Liver (tissue), 10 donors: ENCODE measurements at places on chromosomes 5 and 9. TPM values are rescaled to one million over a fixed set of nuclear protein-coding genes. Genes with fewer than 3 reads are reported as not detected.

DNA sequence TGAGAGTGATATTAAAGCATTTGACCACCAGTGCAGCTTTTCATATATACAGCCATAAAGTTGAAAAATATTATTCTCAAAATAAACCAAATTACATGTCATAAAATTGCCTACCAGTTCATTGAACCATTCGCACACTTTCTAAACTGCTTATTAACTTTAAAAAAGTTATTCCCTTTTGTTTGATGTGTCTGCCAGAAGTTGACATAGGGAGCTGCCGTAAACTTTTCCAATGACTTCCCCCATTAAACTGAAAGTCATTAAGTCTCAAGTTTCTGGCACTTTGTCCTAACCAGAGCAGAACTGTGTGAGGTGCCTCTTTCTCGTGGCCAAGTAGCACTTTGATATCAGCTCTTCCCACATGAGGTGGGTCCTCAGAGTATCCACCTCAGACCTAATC, 582.0 kb upstream of the DMAC1 start:
- H3K4me3 ChIP-seq = no peak overlapping the region
- no peak for DNase-seq
- H3K27me3 ChIP-seq = no peaks in the 10 kb centered on the region

DNA sequence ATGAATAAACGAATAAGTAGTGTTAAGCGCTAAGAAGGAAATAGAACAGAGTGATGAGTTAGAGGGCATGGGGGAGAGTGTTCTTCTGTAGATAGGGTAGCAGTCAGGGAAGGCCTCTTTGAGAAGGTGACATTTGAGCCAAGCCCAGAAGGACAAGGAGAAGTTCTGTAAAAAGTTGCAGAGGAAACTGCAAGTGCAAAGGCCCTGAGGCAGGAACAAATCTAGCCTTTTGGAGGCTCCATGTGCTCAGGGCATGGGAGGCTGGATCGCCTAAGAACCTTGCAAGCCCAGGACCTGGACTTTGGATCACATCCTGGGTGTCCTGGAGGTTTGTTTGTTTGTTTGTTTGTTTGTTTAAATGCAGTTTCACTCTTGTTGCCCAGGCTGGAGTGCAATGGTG, 8.0 kb downstream of the EIF4E1B start:
- no peak overlapping the region for H3K27ac ChIP-seq
- H3K4me3 ChIP-seq = no peak overlapping the region
- no peaks in the 10 kb centered on the region for H3K27me3 ChIP-seq
- no peaks in the 10 kb centered on the region for H3K4me1 ChIP-seq

DNA sequence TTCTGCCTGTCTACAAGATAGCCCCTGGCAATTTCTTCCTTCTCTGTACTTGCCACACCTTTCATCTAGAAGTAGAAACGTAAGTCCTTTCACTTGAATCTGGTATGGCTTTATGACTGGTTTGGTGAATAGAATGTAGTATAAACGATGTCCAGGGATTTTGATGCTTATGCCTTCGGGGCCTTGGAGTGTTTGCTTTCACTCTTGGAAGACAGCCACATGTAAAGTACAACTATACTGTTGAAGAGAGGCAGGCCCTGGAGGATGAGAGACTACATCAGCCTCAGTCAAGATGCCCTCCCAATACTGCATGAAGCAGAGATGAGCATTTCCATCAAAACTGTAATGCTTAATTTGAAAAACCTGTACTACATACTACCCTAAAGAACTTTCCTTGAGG, 553.8 kb upstream of the C9orf72 start:
- no peaks in the 10 kb centered on the region for H3K36me3 ChIP-seq
- H3K27ac ChIP-seq = no peak overlapping the region
- no peak overlapping the region for H3K4me3 ChIP-seq
- H3K27me3 ChIP-seq = no peaks in the 10 kb centered on the region
- no peaks in the 10 kb centered on the region for H3K4me1 ChIP-seq

GRCh38 chr9:120904978-120905301, 21.7 kb downstream of the TRAF1 start:
- H3K27ac ChIP-seq = no peak overlapping the region
- no peak overlapping the region for H3K4me3 ChIP-seq
- no peak for DNase-seq

GRCh38 chr9:98780059-98780749, 16.2 kb downstream of the ANKS6 start:
- H3K36me3 ChIP-seq = no peaks in the 10 kb centered on the region
- H3K27ac ChIP-seq = no peak overlapping the region
- H3K27me3 ChIP-seq = no peaks in the 10 kb centered on the region

GRCh38 chr9:134236001-134236421, 71.6 kb upstream of the RNU6ATAC start:
- H3K4me1 ChIP-seq = peaks cover 31% of the 10 kb centered on the region
- H3K4me3 ChIP-seq = no peak overlapping the region
- no peaks in the 10 kb centered on the region for H3K36me3 ChIP-seq
- DNase-seq = no peak

DNA sequence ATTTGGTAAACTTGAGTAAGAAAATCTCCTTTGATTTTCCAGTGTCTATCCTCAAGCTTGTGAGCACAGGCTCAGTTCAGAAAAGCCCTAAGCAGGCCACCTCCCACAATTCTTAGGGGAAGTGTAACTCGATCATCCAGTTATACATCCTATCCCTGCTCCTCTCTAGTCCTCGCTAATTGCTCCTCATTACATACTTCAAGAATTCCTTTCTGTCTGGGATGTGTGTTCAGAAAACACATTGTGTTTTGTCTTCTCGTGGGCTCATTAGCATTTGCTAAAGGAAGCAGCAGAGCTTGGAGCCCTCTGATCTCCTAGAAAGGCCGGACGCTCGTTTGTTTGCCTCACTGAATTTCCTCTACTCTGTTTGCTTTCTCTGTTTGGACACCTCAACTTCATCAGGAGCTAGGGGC, 268.2 kb upstream of the RFX3 start:
- H3K27ac ChIP-seq = no peak overlapping the region
- no peak for DNase-seq
- no peak overlapping the region for H3K4me3 ChIP-seq

DNA sequence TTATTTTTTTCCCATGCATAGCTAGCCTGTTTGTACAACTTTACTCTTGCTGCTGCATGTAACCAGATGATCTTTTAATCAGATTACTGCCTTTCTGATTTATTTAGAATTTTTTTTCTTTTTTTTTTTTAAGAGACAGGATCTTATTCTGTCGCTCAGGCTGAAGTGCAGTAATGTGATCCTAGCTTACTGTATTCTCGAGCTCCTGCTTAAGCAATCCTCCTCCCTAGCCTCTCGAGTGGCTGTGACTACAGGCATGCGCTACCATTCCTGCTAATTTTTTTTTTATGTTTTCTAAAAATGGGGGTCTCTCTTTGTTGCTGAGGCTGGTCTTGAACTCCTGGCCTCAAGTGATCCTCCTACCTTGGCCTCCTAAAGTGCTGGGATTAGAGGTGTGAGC, 9.6 kb downstream of the DCP2 start:
- H3K36me3 ChIP-seq = no peaks in the 10 kb centered on the region
- no peaks in the 10 kb centered on the region for H3K27me3 ChIP-seq
- H3K27ac ChIP-seq = no peak overlapping the region
- H3K4me3 ChIP-seq = no peak overlapping the region

DNA sequence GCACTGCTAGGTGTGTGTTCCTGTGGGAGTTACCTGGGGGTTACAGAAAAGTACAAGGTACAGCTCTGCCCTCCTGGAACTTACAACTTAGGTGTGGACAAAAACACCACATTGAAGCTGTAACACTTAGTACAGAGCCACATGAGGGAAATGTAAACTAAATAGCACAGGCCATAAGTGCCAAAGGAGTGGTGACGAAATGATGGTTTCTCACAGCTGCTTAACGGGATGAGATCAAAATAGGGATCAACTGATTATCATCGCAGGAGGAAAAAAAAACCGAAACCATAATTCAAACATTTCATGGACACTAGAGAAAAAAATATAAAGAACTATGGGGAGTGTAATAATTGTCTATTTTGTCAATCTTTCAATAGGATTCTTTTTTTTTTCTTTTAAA, 5.9 kb downstream of the LIX1 start:
- H3K4me3 ChIP-seq = no peak overlapping the region
- H3K36me3 ChIP-seq = no peaks in the 10 kb centered on the region
- H3K27ac ChIP-seq = no peak overlapping the region
- no peaks in the 10 kb centered on the region for H3K27me3 ChIP-seq
- H3K4me1 ChIP-seq = no peaks in the 10 kb centered on the region

- no peaks in the 10 kb centered on the region for H3K27me3 ChIP-seq
- DNase-seq = no peak
- no peak overlapping the region for H3K27ac ChIP-seq
- no peak overlapping the region for H3K4me3 ChIP-seq
These were observed 50.9 kb upstream of the PHF2 start for GRCh38 chr9:93525476-93525875.

DNA sequence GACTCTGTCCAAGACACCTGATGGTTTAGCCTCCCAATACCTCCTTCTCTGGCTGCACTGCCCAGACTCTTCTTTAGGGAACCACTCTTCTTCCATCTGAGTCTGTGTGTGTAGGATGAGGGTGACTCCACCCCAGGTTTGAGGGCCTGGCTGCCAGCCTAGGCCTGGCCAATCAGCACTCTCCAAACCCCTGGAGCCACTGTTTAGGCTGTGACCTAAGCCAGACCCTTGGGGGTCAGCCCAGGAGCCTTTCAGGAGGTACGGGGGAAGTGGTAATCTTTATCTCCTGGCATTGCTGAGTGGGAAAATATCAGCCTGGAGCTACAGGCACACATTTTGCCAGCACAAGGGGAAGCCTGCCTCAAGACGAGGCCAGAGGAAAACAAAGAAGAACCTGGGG, 6.2 kb upstream of the ERGIC1 start:
- H3K27ac ChIP-seq = no peak overlapping the region
- H3K27me3 ChIP-seq = no peaks in the 10 kb centered on the region
- no peaks in the 10 kb centered on the region for H3K36me3 ChIP-seq
- H3K4me3 ChIP-seq = no peak overlapping the region
- H3K4me1 ChIP-seq = no peaks in the 10 kb centered on the region

The SLC23A1 gene
- total RNA-seq = 17.5 TPM

The C1QTNF3 gene
- total RNA-seq = 3.1 TPM

The SLC46A2 gene
- not detected for total RNA-seq

The PCDH12 gene
- 4.9 TPM for total RNA-seq

The TLN1 gene
- 184 TPM for total RNA-seq

The NR5A1 gene
- total RNA-seq = not detected

The OR1L8 gene
- 0.08 TPM for total RNA-seq

The PHF19 gene
- total RNA-seq = 2.8 TPM

The NR6A1 gene
- 6.1 TPM for total RNA-seq
